Esophagus squamous epithelium (tissue), 5 donors: ENCODE measurements at places on chromosomes 1 and 21.
A peak's percentile ranks its signal among the peaks of the same experiment; 100 is the strongest.

DNA sequence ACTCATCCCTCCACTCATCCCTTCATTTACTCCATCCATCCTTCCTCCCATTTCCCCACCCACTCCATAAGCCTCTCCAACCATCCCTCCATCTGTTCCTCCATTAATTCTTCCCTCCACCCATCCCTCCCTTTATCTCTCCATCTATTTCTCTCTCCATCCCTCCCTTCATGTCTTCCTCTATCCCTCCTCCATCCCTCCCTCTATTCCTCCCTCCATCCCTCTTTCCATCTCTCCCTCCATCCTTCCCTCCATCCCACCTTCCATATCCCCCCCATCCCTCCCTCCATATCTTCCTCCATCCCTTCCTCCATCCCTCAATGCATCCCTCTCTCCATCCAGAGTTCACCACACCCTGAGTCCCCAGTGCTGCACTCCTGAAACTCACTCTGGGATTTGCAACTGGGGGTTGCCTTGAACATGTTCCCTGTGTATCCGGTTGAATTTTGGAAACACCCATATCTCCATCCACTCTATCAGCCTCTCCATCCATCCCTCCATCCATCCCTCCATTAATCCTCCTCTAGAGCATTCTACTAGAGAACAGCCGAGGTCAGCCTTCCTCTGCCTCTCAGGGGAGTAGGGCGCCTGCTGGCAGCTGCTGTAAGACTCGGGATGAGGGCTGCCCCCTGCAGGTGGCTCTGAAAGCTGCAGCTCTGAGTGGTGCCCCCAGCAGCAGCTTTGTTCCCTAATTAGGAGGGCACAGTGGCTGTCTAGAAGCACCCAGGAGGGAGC, 39.4 kb downstream of the ABCG1 start:
- DNase-seq, result peak; percentile 32

DNA sequence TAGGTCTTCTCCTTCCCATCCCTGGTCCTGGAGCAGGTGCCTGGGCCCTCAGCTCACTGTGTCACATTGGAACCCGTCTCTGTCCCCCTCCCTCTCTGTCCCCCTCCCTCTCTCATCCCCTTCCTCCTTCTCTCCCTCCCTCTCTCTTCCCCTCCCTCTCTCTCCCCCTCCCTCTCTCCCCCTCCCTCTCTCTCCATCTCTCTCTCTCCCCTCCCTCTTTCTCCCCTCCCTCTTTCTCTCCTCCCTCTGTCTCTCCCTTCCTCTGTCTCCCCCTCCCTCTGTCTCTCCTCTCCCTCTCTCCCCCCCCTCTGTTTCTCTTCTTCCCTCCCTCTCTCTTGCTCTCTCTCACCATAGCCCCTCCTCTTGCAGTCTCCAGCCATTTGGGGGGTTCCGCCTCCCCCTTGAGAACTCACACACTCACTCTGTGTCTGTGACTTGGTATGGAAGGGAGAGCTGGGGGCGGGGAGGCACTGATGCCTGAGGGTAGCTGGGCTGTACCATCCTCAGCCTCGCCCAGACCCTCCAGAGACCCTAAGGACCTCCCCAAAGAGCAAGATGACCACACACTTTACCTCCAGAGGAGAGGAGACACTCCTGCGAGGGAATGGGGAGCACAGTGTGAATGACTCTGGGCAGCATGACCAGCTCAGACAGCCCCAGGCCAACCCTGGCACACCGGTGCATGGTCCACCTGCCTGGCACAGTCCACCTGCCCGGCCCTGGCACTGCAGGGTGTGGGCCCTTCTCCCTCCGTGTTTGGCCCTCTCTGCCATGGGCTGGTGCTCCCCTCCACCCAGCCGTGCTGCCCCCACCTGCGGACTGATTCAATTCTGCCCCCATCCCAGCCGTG, 102.8 kb upstream of the ARHGEF16 start:
- DNase-seq, result no peak

- DNase-seq, result no peak
Observed at GRCh38 chr1:56414728-56415224, 164.6 kb downstream of the PLPP3 start.

GRCh38 chr1:100734676-100735075, 15.1 kb downstream of the VCAM1 start:
- DNase-seq, result no peak

GRCh38 chr1:14778898-14779865, 180.7 kb downstream of the KAZN start:
- DNase-seq, result no peak

GRCh38 chr1:17427696-17428660, 11.5 kb downstream of the RCC2 start:
- no peak for DNase-seq

DNA sequence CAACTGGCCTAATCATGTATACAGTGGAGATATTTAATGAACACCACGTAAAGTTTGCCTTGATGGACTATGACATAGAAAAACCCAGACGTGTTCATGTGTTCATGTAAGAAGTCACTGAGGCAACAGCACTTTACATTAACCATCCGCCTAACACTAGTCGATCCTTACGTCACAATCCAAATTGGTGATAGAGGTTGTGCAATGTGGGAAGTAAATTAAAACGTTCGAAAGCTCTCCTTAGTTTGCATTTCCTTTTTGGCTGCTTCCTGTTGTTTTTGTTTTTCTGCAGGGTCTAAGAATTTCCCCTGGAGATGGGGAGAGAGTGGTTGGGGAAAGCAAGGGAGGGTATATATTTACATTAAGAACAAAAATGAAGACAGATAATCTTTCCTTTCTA, 587.5 kb upstream of the ADGRL2 start:
- DNase-seq, result no peak

DNA sequence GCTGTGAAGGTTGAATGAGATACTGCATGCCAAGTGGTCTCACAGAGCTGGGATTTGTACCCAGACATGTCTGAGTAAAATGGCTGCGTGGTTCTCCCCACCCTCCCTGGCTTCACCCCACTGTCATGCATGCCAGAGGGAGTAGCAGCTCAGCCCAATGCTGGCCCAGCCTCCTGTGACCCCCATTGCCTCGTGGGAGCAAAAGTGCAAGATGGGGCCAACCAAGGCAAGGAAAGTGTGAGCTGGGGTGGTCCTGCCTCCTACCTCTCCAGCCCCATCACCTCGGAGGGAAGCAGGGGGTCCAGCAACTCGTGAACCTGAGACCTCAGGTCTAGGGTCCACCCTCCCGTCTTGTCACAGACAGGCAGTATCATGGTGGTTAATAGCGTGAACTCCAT, 209.8 kb upstream of the GRIK3 start:
- DNase-seq, result no peak

- no peak for DNase-seq
Observed at GRCh38 chr1:242872521-242872920, 348.0 kb upstream of the PLD5 start.
